ENCODE measurements at places on chromosomes 4 and X.
A peak's percentile ranks its signal among the peaks of the same experiment; 100 is the strongest.

DNA sequence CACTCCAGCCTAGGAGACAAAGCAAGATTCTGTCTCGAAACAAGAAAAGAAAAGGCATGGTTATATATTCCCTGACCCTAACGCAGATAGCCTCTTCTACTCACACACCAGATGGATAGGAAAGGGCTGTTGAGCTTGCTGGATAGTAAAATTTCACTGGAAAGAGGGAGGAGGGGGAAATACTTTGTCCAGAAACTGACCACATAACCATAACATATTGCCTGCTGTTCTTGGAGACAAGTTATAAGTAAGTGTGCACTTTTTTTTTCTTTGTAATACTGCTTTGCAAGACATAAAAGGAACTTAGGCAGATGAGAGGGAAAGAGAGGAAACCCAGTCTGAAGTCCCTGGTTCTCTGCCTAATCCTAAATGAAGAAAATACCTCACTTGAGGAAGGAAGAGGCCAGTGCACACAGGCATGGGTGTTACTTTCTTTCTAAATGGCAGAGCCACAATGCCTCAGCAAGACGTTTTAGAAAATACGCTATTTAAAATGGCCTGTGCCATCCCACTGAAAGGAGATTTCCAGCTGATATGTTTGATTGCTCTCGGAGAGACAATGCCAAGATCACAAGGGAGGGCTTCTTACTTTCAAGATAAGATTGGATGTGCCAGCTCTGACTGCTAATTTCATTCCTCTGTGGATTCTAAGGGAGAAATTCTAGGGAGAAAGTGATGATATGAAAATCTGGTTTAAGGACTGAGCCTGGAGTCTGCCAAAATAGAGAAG lies 140.6 kb downstream of the DCTD start:
- DNase-seq: no peak

DNA sequence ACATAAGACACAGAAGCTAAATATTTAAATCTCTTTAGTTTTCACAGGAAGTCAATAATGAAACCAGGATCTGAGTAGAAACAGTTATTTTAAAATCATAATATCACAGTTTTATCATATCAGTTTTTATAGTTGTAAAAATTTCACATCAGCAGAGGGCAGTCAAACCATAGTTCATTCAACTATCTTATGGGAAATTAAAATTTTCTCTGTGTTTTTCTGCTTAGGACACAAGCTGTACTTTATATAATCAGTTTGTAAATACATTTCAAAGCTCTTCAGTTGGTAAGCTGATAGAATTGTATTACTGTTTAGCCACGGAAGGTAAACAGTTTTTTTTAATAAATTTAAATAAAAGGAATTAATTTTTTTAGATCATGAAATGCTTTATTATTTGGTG lies 204.8 kb upstream of the NUDT6 start:
- DNase-seq: no peak

GRCh38 chrX:13000301-13000811 lies 25.4 kb downstream of the TMSB4X start:
- DNase-seq: peak; percentile 76

DNA sequence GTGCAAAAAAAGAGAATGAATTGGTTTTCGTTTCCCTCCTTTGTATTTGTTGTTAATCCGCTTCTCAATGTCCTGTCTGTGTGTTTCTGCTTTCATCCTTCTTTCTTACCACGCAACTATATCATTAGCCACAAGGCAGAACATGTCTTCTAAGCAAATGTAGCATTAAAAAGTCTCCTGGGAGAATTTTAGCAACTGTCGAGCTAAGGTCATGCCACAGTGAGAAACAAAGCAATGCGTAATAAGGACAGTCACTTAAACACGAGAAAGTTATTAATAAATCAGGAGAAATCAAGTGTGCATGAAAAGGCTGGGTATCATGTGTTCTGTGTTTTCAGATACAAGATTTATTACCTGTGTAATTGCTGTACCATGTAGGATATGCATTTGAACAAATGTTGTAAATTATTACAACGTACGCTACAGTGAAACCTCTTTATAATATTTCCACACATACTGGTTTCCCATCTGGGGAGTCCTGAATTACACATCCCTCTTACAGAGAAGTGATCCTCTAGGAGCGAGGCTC lies 890.8 kb downstream of the TRIML1 start:
- no peak for DNase-seq

- peak; percentile 65 for DNase-seq
These were observed 9.3 kb downstream of the ZNF185 start for GRCh38 chrX:152907084-152907651.

DNA sequence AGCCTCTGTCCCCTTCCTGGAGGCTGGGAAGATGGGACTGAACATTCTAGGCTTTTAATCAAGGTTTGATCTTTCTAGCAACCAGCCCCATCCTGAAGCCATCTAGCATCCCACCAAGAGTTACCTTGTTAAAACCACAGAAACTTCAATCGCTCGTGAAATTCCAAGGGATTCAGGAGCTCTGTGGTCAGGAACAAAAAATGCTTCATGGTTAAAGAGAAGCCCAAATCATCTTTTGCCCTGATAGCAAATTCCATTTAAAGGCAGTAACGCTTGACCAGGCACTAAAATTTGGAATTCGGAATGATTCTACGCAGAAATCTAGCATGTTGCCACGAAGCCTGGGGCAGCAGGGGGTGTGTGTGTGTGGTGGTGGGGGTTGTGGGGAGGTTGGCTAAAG lies 47.8 kb downstream of the CASP6 start:
- DNase-seq: no peak

DNA sequence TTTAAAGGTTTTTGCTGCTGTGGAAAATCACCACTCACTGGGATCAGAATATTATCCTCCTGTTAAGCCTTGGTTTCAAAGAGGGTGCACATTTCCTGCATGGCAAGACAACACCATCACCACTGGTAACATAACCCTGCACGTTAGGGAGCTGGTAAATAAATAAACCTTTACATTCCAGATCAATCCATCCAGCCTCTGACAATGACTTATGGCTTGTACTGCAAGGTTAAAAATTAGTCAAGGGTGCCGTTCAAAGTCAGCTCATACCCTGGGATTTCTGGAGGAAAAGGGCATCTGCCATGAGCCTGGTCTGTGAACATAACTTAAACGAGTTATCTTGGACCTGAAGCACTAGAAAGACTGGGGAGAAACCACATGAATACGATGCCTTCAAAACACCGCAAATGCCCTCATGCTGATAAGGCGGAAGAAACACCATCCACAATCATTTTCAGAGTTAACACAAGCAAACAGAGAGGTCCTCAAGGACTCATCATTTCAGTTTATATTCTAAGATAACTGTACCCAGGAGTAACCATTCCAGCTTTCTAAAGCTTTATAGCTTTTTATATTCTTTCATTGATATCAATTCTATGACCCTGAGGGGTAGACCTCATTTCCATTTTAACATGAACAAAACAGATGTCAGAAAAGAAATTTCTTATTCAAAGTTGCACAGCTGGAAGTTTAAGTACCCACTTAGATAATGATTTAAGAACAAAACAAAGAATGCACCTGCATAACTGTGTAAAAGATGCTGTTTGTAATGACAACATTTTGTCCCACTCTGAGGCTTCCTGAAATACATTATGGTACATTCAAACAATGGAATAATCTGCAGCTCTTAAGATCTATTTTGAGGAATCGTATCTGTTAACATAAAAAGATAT lies 103.1 kb downstream of the NPNT start:
- no peak for DNase-seq

DNA sequence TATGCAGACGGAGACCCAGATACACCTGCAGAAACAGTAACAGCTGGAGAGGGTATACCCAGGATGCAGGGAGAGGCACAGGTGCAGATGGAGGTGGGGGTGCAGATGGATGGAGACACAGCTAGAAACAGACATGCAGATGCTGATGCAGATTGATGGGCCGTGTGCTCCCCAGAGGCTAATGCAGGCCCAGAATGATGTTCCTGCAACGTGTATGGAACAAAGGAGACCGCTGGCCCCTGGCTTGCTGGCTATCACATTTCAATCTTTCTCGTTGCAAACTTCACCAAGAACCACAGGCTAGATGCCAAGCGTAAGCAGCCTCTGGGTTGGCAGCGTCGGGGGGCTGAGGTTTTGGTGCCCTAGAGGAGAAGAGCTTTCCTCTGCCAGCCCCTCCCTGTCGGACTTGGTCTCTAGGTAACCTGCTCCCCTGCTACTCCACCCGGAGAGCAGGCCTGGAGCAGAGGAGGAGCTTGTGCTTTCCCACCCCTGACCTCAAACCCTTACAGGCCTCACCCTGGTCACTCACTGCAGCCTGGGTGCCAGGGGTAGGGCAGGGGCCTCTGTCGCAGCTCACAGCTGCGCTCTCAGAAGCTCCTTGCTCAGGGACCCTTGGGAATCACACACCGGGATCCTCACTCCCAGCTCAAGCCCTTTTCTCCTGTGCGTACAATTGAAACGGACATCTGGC lies 69.0 kb upstream of the PSAPL1 start:
- DNase-seq: no peak

DNA sequence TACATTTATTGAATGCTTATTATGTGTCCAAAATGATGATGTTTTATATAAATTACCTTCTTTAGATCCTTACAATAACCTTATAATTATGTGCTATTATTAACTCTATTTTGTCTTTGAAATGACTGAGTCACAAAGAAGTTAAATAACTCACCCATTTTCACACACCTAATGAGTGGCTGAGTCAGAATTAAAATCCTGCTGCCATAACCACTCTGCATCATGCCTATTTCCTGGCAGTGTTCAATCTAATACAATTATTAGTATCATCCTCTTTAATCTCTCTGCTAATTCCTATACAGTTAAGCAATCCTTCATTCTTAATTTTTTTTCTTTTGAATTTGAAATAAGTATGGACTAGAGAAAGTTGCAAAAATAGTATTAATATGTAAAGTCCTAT lies 342.9 kb downstream of the CFAP299 start:
- DNase-seq: no peak

- no peak for DNase-seq
These were observed 2.2 kb downstream of the TREX2 start for GRCh38 chrX:153443476-153444332.

DNA sequence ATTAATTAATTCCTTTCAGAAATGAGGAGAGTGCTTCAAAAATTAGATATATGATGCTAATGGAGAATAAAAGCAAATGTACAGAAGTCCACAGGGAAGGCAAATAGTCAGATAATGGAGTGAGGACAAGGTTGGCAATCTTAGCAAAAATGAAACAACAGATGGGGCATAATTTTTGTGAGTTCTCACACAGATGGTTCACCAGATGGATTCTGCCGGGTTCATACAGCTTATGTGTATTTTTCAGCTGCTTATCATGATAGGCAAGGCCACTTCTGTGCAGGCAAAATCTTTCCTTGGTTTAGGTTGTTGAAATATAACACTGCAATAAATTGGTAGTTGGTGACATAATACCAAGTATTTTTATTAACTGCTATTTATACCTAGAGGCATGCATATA lies 1539.0 kb upstream of the IGFBP7 start:
- no peak for DNase-seq

GRCh38 chr4:133143775-133144430 lies 5.2 kb upstream of the PCDH10 start:
- DNase-seq: no peak

DNA sequence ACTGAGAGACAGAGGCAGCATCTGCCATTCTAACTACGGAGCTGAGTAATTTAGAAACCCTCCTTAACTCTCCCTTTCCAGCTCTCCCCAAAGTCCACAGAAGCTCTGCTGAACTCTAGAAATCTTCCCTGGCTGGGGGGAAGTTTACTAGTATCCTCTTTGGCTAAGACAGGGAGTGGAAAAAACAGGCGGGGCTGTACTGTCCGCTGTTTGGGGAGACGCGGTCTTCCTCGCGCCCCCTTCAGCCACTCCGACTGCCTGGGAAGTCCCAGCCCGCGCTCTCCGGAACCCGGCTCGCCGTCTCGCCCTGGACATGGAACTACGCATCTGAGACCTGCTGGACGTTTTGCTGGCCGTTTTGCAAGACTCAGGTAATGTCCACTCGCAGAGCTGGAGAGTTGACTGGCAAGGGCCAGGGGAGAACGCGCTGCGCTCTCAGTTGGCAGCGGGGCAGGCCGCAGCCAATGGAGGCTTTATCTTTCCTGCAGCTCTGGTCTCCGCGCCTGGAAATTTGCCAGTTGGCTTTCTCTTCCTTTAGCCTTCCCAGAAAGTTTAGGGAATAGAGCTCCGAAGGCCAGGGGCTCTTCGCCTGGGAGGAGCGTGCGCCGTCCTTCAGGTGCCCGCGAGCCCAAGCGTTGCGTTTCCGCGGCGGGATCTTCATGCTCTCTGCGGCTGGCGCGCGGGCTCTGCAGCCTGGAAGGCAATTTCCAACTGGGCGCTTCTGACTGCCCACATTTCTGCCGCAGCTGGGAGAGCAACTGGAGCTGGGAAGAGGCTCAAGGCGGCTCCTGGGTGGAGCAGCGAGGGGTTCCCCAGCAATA lies 892 bp downstream of the IL1RAPL2 start:
- no peak for DNase-seq

GRCh38 chr4:54843946-54844345 lies 186.2 kb downstream of the KIT start:
- no peak for DNase-seq

GRCh38 chr4:65456579-65456978 lies 213.7 kb downstream of the EPHA5 start:
- DNase-seq: no peak

- peak; percentile 13 for DNase-seq
These were observed 6.0 kb downstream of the SMAD1 start for GRCh38 chr4:145487631-145488030.

GRCh38 chr4:112550728-112551127 lies 34.7 kb upstream of the NEUROG2 start:
- DNase-seq: peak; percentile 55

- DNase-seq: peak; percentile 4
These were observed 239.0 kb upstream of the HTR2C start for GRCh38 chrX:114344756-114345349.

- no peak for DNase-seq
These were observed 79.1 kb upstream of the INPP4B start for GRCh38 chr4:142925161-142925560.

DNA sequence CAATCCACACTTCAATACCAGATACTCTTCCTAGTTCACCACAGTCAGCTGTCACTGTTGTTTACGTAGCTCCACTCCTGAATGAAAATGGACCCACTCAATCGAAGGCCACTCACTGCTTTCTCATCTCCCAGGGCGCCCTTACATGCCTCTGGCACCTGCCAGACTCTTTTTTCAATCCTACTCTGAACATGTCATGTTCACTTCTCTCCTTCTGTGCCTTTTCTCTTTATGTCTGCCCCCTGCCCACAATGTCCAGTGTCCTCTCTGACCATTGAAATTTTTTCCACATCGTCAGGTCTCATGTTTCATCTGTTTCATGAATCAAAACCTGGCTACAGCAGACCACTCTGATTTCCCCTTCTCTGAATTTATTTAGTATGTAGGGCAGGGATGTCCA lies 1.3 kb upstream of the MGAT4D start:
- DNase-seq: no peak

GRCh38 chrX:25976683-25977310 lies 161.3 kb upstream of the MAGEB18 start:
- no peak for DNase-seq
